Progenitor cell of endocrine pancreas (in vitro differentiated cells): ENCODE measurements at places on chromosomes 12 and 14.
A peak's percentile ranks its signal among the peaks of the same experiment; 100 is the strongest.

GRCh38 chr12:31737345-31737744 is 8.5 kb upstream of the AMN1 start:
- DNase-seq = no peak

GRCh38 chr14:73764406-73765280 is 50.5 kb upstream of the PNMA1 start:
- DNase-seq = no peak

DNA sequence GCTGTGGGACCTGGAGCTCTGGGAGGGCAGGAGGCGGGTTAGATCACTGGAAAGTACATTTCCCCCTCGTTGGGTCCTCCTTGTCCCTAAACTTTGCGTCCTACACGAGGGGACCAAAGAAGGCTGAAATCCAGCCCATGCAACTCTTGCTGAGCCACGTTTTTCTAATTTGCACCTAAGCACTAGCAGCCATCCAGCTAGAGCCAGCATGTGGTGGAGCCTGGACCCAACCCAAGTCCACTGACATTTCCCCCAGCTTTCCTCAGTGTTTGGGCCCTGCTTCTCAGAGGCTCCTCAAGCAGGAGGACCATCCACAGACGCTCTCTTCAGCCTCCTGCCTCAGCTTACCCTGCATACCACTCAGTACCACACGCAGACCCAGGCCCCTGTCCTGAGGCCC is 49.7 kb downstream of the TSPAN11 start:
- DNase-seq = no peak

- DNase-seq = no peak
These were observed 2.7 kb downstream of the KTN1 start for GRCh38 chr14:55582746-55583145.

DNA sequence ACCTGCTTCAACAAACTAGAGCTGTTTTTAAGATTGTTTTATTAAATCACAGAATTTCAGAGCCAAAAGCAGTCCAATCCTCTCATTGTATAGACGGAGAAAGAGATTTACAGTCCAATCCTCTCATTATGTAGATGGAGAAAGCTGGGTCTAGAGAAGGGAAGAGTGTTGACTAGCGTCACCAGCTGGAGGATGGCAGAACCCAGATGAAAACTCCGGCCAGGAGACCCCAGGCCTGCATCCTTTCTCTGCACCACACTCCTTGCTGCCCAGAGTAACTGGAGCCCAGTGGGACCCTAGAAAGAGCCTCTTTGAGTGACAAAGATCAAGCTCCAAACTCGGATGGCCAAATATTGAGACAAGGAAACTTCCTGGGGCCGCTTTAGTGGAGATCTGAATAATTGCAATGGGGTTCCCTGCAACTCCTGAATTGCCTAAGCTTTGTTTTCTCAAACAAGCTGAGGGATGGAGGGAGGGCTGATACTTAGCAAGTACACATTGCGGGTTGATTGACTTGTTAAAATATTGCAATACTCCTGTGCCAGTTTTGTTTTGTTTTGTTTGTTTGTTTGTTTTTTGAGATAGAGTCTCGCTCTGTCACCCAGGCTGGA is 12.5 kb downstream of the AMDHD1 start:
- DNase-seq = no peak

- no peak for DNase-seq
These were observed 5.1 kb upstream of the GPR33 start for GRCh38 chr14:31492759-31493498.

DNA sequence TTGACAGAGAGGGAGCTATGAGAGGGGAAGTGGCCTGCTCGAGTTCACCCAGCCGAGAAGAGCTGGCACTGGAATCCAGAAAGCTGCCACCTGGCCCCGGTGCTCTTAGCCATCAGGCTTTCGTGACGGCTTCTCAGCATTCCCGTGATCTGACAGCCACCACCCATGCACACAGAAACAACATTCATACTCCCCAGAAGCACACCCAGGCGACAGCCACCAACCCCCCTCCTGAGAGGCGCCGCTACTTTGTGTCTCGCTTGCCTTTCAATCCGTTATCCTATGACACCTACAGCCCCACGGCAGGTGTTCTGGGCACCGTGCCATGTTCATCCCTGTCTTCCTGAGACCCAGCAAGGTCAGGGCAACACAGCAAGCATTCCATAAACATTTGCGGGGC is 31.4 kb downstream of the PSMC1 start:
- DNase-seq = no peak

GRCh38 chr12:54259194-54260011 is 20.5 kb downstream of the CBX5 start:
- DNase-seq = peak; percentile 65

DNA sequence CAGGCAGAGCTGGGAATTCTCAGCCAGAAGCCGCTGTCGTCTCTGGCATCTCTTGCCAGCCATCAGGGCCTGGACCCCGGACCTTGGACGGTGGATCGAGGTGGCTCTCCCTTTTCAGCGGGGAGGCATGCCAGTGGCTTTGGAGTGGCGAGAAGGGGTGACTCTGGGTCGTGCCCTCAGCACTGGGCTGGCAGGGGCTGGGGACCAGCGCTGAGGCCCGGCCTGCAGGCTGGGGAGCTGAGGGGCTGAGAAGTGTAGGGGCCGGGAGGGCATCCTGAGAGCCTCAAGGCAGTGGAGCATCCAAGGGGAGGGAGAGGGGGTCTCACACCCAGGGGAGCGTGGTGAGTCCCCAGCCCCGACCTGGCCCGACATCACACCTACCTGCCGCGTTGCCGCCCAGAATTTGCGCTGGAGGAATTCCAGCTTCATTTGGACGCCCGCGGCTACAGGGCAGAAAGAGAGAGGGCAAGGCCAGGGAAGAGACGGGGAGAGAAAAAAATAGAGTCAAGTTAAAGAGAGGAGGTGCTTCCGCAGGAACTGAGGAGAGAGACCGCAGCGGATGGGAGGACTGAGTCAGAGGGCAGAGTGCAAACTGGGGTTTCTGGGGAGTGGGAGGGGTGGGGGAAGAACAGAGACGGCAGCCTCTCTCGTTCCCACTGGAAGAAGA is 9.0 kb upstream of the LRTM2 start:
- DNase-seq = no peak

- DNase-seq = no peak
These were observed 22.5 kb upstream of the C14orf132 start for GRCh38 chr14:96016501-96017160.

DNA sequence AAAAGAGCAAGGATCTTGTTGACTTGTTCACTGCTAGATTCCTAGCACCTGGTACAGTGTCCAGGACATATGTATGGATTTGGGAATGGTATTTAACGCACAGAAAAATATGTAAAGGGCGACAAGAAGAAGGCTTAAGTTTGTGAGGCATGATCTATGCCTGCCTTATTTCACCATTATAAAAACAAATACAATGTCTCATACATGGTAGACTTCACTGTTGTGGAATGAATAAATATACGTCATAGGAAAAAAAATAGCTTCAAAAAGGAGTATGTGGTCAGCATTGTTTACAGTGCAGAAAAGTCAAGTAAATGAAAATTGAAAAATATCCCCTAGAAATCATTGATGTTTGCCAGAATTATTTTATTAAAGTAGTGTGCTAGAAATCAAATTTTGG is 30.0 kb downstream of the HCFC2 start:
- no peak for DNase-seq

DNA sequence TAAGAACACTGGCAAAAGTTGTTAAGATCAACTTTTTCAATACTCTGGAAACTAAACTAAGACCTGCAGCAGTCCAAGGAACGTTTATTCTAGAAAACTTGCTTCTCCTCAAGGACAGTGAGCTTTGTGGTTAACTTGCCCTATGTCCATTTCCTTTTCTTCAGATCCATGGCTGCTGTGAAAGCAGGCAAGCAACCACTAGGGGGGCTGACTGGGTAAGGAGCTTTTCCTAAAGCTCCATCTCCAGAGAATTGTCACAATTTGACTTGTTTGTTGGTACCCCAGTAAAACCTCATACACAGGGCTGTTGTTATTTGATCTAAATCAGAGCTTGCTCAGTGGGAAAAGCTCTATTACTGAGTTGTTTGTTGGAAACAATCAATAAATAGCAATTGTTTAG is 10.1 kb upstream of the RPL10L start:
- no peak for DNase-seq

DNA sequence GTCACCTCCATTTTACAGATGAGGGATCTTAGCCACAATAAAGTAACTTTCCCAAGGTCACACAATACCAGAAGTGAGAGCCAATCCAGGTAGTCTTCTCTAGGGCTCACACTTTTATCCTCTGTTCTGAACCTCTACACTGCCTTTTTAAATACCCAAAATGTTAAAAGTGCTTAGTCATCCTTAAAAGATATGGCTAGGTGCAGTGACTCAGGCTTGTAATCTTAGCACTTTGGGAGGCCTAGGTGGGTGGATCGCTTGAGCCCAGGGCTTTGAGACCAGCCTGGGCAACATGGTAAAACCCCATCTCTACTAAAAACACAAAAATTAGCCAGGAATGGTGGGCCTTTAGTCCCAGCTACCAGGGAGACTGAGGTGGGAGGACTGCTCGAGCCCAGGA is 104.1 kb upstream of the PPP4R3A start:
- DNase-seq = no peak

GRCh38 chr14:77950371-77951063 is 150.6 kb downstream of the ADCK1 start:
- DNase-seq = no peak

GRCh38 chr12:78865516-78865915 is 942 bp downstream of the SYT1 start:
- no peak for DNase-seq

- DNase-seq = no peak
These were observed 94.0 kb upstream of the RMST start for GRCh38 chr12:97368462-97369163.

DNA sequence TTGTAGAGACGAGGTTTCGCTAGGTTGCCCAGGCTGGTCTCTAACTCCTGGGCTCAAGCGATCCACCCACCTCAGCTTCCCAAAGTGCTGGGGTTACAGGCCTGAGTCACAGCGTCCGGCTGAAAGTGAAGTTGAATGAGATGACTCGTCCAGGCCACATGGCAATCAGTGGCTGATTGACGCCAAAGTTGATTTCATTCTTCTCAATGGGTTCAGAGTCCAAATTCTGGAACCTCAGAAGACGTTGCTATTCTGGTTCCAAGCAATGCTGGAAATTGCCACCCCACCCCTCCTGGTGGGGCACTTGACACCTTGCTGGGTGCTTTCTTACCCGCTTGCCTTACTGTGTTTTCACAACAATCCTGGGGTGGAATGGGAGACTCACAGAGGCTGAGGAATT is 14.9 kb downstream of the ABCB9 start:
- no peak for DNase-seq

DNA sequence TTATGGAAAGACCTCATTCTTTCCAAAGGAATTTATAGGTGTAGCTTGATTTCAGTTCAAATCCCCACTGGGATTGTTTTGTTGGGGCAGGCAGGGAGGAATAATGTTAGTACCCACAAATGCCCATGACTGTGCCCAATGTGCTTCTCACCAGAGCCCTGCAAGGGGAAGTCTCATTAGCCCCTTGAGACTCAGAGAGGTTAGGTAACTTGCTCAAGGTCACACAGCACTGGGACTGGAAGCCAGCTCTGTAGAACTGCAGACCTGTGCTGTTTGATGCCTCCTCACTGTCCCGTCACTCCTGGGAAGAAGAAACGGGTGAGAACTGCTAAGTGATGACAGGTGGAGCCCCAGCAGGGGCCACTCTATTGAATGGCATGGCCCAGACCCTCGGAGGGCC is 8.9 kb downstream of the ANKRD9 start:
- DNase-seq = no peak

DNA sequence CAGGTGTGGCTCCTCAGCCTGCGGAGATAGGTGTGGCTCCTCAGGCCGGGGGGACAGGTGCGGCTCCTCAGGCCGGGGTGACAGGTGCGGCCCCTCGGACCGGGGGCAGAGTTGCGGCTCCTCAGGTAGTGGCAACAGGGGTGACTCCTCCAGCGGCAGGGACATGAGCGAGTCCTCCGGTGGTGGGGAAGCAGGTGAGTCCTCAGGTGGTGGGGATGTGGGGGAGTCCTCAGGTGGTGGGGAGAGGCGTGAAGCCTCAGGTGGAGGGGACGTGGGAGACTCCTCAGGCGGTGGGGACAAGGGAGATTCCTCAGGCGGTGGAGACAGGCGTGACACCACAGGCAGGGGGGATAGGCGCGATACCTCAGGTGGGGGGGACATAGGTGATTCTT is 9.2 kb downstream of the KMT2D start:
- DNase-seq = no peak

DNA sequence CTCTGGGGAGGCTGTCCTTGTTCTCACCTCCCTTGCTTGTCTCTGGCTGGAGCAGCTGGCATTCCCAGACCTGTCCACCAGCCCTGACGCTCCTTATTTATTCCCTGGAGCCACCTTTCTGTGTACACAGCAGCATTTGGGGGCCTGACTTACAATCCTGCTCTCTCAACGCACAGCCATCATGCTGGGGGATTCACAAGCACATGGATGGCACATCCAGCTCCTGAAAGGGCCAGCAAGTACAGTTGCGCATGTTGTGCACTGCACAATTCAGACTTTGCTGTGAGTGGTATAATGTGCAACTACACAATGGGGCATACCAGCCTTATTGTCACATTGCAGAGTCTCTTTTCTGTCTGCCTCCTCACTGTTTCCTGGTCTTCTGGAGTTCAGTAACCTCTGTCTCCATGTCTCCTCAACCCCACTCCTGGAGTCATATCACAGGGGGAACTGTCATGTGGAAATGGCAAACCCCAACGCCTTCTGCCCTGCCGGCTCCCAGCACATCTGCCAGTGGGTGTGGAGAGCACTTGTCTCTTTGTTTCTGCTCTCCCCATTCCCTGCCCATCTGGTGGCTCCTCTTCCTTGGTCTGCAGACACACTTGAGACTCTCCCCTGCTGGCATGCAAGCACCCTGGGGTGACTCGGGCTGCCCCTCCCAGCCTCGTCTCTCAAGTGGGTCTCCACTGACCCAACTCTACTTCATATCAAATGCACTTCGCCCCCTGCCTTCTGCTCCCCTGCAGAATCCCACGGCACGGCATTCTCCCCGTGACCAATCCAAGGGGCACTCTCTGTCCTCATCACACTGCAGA is 41.2 kb upstream of the MEG3 start:
- no peak for DNase-seq

GRCh38 chr12:100359248-100359647 is 2.4 kb downstream of the SLC17A8 start:
- DNase-seq = no peak

GRCh38 chr12:97612075-97612474 is 149.5 kb downstream of the RMST start:
- DNase-seq = no peak

DNA sequence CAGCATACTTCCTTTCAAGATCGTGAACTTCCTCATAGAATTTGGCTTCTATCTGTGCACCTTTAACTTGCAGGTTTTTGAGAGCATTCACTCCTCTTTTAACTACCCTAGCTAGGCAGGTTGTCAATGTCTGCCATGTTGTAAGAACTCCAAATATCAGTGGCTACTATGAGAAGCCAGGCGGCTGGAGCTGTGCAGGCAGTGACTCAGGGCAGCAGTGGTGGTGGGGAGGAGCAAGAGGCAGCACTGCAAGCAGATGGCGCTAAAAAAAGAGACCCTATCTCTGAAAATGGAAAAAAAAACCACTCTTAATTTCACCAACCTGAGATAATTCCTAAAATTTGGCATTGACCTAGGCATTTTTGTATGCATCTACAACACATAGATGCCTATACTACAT is 28.5 kb downstream of the YARS2 start:
- no peak for DNase-seq

- DNase-seq = no peak
These were observed 74.7 kb downstream of the BTG1 start for GRCh38 chr12:92070864-92071445.

GRCh38 chr12:120468821-120469449 is 613 bp downstream of the SRSF9 start:
- no peak for DNase-seq

- no peak for DNase-seq
These were observed 1.5 kb upstream of the GALNT6 start for GRCh38 chr12:51392556-51393237.

- DNase-seq = no peak
These were observed 3.7 kb upstream of the HSD17B6 start for GRCh38 chr12:56759263-56759908.
